ENCODE measurements at places on chromosomes 7 and 10.

- DNase-seq = peak; percentile 12
Observed at GRCh38 chr7:37920849-37921805, 687 bp downstream of the EPDR1 start.

GRCh38 chr10:34403512-34403911 is 411.6 kb downstream of the PARD3 start:
- peak; percentile 59 for DNase-seq

DNA sequence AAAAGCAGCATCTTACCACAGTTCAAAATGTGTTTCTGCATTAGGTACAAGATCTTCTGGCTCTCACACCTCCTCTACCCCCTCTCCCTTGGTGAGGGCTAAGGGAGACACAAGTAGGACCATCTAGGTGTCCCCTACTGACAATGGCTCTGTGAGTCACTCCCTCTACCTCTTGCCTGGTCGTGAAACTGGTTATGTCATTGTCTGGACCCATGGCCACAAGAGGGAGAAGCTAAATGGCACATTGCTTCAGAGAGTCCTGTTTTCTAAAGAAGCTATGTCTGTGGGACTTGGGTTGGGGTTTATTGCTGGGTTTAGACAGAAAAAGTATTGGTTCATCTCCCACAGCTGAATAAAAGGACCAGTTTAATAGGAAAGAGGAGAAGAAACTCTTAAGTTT is 4.0 kb upstream of the PLXNA4 start:
- DNase-seq = no peak

GRCh38 chr10:1396297-1396635 is 340.1 kb downstream of the WDR37 start:
- DNase-seq = no peak

DNA sequence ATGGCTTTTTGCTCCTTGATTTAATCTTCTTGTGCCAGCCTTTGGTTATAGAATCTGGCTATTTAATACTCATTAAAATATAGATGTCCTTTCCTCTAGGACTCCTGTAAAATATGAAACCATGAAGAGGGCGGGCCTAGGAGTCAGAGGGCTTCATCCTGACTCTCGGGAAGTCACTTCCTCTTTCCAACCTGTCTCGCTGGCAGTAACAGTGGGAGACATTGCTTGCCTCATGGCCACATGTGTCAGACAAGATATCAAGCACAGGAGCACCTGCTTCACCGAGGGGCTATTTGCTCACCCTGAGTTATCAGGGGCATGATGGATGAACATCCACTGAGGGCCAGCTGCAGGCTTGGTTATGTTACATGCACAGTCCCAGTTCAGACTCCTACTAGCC is 31.0 kb downstream of the SLIT1 start:
- no peak for DNase-seq

DNA sequence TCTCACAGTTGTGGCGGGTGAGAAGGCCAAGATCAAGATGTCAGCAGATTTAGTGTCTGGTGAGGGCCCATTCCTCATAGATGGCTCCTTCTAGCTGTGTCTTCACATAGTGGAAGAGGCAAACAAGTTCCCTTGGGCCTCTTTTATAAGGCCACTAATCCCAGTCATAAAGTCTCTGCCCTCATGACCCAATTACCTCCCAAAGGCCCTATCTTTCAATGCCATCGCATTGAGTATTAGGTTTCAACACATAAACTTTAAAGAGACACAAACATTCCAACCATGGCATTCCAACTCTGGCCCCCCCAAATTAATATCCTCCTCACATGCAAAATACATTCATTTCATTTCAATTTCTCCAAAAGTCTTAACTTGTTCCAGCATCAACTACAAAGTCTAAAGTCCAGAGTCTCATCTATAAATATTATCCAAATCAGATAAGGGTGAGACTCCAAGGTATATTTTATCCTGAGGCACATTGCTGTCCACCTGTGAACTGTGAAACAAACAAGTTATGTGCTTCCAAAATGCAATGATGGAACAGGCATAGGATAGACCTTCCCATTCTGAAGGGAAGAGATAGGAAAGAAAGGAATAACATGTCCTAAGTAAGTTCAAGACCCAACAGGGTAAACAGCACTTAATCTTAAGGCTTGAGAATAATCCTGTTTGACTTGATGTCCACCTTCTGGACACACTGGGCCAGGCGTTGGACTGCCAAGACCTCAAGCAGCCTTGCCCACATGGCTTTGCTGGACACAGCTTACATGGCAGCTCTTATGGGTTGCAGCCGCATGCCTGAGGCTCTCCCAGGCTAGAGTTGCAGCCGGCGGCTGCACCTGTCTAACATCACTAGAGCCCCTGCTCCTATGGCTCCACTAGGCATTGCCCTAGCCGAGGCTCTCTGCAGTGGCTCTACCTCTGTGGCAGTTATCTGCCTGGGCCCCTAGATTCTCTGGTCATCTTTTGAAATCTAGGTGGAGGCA is 312.8 kb downstream of the TNS3 start:
- DNase-seq = no peak

- DNase-seq = peak; percentile 88
Observed at GRCh38 chr7:1532456-1533254, 2.2 kb downstream of the MAFK start.

DNA sequence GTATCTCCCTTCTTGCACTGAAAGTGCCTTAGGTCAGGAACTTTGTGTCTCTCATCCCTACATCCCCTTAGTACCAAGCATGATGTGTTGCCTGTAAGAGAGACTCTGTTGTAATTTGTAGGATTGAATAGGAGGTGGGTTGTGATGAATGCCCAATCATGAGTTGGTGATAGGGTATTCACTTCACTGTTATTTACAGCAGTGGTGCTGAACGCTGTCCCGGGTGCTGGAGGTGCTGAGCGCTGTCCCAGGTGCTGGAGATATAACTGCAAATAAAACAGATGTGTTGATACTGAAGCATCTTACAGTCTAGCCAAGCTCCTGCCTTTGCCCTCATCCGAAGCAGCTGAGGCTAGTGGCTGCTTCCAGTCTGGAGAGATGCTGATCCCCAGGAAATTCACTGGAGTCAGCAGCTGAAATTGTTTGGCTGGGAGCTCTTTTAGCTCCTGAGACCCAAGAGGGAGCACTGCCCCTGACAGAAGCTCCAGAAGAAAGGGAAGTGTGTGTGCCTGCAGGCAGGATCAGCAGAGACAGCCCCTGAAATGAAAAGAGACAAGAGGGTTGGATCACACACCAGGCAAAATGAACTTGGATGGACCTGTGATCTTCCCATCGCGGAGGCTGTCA is 183.4 kb downstream of the SORCS3 start:
- peak; percentile 8 for DNase-seq

DNA sequence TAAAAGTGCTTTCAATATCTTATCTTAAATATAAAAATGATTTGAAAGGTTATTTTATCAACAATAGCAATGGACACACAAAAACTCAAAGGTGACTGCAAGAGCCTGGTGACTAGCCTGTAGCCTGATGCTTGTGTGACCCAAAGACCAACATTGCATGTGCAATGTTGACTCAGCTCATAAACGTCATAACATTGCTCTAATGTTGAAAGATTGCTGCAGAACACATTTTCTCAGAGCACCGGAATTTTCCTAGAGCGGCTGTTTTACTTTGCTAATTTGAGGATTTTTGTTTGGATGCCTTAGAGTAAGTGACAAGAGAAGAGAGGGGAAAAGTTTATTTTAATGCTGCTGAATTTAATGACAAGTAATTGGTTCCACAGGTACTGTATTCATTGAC is 107.1 kb downstream of the RAB18 start:
- peak; percentile 94 for DNase-seq

DNA sequence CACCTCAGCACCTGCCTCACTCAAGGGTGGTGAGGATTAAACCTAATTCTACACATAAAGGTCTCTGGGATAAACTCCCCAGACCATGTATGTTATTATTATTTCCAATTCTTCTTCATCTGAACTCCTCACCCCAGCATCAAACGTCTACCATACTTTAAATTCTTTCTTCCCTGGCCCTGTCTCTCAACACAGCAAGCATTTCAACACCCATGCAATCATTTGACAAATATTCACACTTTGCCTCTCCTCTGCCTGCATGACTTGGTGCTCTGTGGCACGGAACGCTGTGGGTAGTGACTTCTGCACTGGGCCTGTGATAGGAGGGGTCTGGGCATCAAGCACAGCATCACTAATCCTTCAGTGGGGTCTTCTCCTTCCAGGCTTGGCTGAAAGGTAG is 490.8 kb downstream of the TNS3 start:
- peak; percentile 83 for DNase-seq

DNA sequence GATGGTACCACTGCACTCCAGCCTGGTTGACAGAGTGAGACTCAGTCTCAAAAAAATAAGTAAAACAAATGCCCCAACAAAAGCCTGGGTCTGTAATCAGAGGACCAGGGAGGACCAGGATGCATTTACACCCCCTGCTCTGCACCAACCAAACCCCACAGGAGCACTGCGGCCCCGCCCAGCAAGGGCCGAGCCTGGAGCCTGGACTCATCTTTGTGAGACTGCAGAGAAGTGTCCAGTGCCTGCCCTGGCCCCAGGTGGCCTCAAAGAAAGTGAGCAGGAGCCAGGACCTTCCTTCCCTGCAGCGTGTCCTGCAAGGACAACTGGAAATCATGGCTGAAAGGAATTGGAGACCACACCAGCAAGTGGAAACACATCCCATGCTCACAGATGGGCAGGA is 31.6 kb downstream of the KNDC1 start:
- no peak for DNase-seq

DNA sequence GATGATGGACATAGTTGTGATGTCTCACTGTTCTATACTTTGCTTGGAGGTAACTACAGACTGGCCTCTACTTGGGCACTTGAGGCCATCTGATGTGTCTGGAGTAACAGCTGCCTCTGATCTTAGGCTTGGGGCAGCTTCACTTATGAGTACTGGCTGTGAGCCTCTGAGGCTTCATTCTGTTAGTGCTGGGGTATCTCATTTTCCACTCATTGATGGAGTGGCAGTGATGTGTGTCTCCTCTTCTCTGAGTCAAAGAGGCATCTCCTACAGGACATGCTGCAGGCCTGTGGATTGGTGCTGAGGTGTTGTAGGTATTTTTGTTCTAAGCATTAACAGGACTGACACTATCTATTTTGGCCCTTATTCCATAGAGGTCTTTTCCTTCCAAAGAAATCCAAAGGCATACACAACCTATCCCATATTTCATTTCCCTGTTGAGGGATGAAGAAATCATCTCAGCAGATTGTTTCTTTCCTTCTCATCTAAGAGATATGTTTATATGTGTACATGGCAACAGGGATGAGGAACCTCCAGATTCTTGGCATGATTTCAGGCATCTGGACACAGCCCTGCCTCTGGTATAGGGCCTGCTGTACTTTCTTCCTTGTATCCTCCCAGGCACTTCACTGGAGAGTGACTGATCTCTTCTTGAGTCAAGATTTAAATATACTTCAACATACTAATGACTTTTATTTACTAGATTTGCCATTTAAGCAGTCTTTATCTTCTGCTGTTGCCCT is 65.7 kb upstream of the NOBOX start:
- DNase-seq = peak; percentile 2

DNA sequence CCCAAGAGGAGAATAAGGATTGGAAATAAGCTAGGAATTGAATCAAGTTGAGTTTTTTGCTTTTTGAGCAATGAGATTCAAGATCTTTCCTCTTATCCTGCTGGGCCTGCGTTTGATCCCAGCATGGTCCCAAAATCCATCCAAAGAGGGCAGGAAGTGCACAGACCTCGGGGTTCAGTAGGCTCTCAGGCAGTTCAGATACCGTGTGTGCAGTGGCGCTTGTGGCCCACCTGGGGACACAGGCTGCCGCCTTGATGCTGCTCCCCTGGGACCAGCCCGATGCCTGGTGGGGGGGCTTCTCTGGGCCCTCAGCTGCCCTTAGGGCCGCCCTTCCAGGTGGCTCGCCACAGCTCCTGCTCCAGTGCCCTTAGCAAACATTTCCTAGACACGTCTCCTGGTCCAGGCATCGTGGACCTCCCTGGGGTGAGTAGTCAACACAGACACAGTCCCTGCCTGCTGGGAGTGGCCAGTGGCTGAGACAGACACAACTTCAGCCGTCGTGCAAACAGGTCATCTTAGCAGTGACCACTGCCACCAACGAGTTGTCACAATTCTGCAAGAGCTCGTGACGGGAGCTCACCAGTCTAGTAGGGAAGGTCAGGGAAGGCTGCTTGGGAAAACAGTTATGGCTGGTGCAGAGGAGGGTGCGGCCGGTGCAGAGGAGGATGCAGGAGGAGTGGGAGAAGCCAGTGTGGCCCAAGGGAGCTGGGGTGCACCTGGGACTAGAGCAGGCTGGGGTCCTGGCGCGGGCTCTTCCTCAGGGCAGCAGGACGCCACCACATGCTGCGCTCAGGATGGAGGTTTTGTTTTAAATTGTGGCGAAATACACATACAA is 21.7 kb upstream of the JAKMIP3 start:
- no peak for DNase-seq

GRCh38 chr10:72695496-72695895 is 3.6 kb downstream of the MCU start:
- no peak for DNase-seq

DNA sequence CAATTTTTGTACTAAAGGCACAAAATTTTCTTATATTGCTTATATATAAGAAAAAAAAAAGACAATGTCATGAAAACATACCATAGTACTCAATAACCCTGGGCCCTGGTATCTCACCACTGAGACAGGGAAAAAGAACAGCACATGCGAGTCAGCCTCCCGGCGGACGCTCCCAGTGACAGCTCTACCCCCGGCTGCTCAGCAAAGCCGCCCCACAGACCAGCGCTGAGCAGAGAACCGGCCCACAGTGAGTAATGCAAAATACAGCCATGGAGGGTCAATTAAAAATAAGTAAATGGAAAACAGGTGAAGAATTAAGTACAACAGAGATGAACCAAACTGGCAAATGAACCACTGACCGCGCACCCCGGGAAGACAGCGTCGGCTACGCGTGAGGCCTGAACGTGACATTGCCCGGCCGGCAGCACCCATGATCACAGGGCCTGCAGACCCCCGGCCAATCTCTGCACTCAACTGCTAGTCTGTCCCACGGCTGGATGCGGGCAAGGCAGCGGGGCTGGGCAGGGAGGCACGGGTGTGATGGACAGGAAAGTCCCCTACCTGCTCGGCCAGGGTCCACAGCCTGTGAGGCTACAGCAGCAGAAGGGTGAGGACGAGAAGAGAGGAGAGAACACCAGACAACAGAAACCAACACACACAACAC is 175.9 kb downstream of the ZMYND11 start:
- DNase-seq = peak; percentile 55

DNA sequence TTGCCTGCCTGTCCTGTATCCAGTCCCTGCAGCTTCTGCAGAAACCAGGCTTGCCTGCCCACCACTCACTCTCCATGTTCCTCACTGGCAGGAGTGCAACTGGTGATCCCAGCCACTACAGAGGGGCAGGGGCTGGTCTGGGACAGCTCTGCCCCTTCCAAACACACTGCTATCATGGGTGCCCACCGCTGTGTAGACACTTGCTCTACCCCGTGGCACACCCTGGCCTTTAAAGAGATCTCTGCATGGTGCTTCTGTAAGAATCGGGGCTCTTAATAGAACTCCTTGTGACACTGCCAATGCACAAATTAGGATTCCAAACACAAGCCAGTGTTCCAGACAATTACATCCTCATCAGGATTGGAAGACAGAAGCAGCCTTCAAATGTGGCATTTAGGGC is 41.7 kb downstream of the C10orf90 start:
- no peak for DNase-seq

DNA sequence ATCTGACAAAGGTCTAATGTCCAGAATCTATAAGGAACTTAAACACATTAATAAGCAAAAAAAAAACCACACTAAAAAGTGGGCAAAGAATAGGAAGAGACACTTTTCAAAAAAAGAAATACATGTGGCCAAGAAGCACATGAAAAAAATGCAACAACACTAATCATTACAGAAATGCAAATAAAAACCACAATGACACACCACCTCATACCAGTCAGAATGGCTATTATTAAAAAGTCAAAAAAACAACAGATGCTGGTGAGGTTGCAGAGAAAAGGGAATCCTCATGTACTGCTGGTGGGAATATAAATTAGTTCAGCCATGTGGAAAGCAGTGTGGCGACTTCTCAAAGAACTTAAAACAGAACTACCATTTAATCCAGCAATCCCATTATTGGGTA is 119.0 kb downstream of the LMBR1 start:
- peak; percentile 72 for DNase-seq

Measured in AG10803 (cell line).